Cortex of kidney (tissue), 1 donor: ENCODE measurements at places on chromosomes 6 and 20.

GRCh38 chr20:25541676-25542075 is 43.7 kb downstream of the NINL start:
- DNase-seq, result no peak

DNA sequence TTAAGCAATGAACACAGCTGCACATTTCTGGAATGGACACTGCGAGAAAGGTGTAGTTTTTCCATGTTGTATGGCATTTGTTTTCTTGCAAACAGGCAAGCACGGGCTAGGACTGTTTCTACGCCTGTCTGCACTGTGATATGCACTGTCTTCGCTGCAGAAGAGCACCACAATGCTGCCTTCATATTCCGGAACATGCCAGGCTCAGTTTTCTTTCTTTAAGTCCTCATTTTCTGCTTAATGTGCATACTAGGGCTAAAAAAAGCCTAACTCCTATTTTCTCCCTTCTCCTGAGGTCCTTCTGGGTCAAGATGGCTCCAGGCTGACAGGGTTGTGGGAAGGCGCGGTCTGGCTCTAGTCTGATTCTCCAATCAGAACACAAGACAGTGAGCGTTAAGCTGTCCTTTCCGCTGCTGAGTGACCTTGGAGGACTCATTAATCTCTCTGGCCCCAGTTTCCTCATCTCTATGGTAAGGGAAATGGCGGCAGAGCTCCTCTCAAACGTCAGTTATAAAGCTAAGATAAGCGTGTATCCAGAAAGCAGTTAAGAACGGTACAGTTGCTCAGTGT is 379.9 kb downstream of the C6orf118 start:
- DNase-seq, result no peak

DNA sequence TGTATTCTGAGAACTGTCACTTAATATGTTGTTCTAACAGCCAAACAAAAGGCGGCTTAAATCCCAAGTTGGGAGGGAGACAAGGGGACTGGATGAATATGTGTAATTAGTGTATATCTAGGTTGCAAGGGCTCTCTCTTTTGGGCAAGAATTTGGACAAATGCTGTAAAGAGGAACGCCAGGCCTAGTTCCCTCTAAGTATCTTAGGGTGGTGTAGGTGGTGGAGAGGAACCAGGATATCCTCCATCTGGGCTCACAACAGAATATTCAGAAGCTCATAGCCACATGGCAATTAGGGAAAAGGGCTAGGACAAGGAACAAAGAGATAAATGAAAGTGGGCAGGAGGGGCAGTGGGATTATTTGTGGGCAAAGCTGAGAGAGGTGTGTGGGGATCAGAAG is 149.5 kb downstream of the LRFN2 start:
- DNase-seq, result no peak

- DNase-seq, result no peak
Observed at GRCh38 chr6:152271776-152272464, 365.2 kb downstream of the SYNE1 start.

DNA sequence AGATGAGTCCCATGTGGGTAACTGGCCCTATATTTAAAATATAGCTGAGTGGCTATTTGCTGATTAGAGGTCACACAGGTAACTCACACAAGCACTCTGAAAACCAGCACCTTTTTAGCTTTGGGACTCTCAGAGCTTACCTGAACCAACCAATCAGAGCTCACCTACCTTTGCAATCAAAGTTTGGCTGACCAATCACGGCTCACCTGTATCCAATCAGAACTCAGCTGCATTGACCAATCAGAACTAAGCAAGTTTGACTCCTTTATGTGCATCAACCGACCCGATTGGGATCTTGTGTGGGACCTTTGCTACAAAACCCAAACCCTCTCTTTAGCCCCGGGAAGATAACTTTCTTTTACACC is 106.8 kb upstream of the NXT1 start:
- DNase-seq, result no peak

DNA sequence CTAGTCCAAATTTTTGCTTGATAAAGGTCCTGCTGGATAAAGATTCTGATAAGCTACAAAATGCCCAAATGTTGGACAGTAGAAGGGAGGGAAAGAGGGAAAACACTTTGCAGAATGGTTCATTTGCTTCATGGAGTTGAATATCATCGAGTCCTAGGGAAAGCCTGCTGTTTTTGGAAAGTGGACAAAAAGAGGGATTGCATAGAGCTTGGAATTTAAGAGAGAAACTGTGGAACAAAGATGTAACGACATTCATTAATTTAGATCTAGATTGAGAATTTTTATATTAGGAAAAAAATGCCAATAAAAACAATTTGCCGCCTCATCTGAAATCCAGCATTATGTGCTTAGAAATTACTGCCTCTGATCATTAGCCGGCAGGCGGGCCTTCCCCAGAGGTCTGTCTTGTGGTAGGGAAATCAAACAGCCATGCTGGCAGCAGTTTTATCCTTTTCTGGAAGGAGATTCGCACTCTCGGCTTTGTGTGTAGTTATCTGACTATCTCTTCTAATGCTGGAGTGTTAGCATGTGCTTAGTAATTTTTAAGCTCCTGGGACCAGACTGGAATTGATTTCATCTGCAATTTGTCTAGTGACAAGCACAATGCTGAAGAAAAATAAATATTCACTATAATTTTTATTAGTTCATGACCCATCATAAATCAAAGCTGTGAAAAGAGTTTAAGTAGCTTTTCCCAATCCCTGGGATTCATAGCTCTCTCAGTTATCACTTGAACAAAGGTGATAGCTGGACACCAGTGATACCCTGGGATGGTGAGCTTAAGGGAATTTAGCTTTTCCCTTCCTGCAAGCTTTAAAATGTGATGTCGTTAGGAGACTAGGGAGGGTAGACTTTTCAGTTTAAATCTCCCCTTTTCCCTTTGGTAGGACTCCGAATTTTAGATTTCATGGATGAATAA is 329.5 kb downstream of the PRL start:
- no peak for DNase-seq

DNA sequence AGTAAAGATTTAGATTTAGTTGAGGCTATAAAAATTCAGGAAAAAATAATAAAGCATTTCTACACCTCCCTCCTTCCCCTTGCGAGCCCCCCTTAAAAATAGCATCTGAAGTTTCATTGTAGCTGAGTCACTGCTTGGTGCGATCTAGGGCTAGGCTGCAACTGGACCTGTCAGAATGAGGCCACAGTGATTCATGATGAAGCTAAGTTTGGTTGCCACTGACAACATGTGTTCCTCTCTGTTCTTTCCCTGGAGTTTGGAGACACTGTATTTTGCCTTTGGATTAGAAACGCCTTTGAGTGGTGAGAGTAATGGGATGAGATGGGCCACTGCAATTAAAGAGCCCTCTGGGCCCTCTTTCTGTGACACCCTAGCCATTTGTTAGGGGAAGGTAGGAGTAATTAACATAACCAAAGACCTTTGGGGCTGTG is 334.1 kb downstream of the NRN1 start:
- DNase-seq, result no peak

GRCh38 chr20:31943052-31943471 is 8.8 kb downstream of the PDRG1 start:
- DNase-seq, result no peak

- DNase-seq, result no peak
Observed at GRCh38 chr20:1362484-1362883, 30.4 kb downstream of the FKBP1A start.

GRCh38 chr6:100865525-100865924 is 15.6 kb downstream of the ASCC3 start:
- DNase-seq, result no peak

GRCh38 chr6:147311218-147311617 is 107.0 kb downstream of the STXBP5 start:
- DNase-seq, result no peak
